ENCODE measurements at places on chromosomes 2 and 18. TPM values are rescaled to one million over a fixed set of nuclear protein-coding genes. Genes with fewer than 3 reads are reported as not detected.

The GRHL1 gene
- 0.29 TPM for total RNA-seq

The LPIN1 gene
- 117 TPM for total RNA-seq

The EFR3B gene
- 0.88 TPM for total RNA-seq

The TMEM237 gene
- 43.6 TPM for total RNA-seq

The CYS1 gene
- 0.36 TPM for total RNA-seq

The SCYGR4 gene
- total RNA-seq, result not detected

The DSG1 gene
- not detected for total RNA-seq

The PLEKHM3 gene
- 23.3 TPM for total RNA-seq

The PAIP2B gene
- total RNA-seq, result 0.59 TPM

The SERPINE2 gene
- total RNA-seq, result 658 TPM

The ZRANB3 gene
- total RNA-seq, result 10.9 TPM

The CCBE1 gene
- 53.0 TPM for total RNA-seq

The VIT gene
- total RNA-seq, result 31.1 TPM

The IL36A gene
- not detected for total RNA-seq

The RBBP8 gene
- 40.2 TPM for total RNA-seq

The CLEC4F gene
- not detected for total RNA-seq

The SNTG2 gene
- total RNA-seq, result 2.1 TPM

The TEKT4 gene
- total RNA-seq, result not detected

The TMEM247 gene
- total RNA-seq, result not detected

The CREG2 gene
- total RNA-seq, result 0.36 TPM

The COL4A4 gene
- 0.36 TPM for total RNA-seq

Measured in osteoblast (primary cell).